Stimulated activated CD8-positive, alpha-beta memory T cell treated with anti-CD3 and anti-CD28 coated beads, Interleukin-4, amount 100 ng/mL, for 4 hours (primary cell): ENCODE measurements at places on chromosomes 3 and 15.
A peak's percentile ranks its signal among the peaks of the same experiment; 100 is the strongest.

GRCh38 chr15:45429941-45430792 is 51.8 kb upstream of the GATM start:
- DNase-seq = peak; percentile 57

DNA sequence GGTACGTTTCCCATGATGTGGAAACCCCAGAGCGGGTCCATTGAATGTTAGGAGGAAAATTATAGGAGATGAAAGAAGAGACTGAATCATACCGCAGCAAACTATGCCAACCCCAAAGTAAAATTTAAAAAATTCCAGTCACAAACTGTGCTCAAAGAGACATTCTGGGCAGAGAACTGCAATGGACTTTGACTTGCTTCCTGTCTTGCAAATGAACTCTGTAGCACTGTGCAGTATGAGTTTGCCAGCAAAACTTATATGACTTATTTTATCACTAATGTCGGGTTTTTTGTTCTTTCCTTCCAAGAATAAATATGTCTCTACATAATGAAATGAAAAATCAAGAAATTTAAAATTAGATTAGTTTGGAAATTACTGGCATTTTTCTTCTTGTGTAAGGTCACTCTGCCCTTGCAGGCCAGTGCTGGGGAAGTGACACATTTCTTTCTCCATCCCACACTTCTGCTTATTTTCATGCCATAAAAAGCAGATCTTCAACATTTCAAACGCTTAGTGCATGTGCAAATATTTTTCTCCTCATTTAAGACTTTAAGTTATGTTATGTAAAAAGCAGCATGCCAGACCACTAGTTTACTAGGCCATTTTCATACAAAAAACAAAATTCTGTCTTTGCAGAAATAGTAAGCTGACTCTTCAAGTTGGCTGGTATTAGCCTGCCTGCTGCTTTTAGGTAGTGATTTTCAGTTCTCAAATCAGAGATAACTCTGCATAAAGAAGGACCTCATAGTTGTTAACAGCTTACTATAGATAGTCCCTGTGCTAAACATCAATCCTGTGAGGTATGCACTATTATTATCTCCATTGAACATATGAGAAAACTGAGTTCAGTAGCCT is 32.2 kb upstream of the SSR3 start:
- DNase-seq = no peak

- DNase-seq = no peak
These were observed 1.6 kb downstream of the STRA6 start for GRCh38 chr15:74200871-74201419.

DNA sequence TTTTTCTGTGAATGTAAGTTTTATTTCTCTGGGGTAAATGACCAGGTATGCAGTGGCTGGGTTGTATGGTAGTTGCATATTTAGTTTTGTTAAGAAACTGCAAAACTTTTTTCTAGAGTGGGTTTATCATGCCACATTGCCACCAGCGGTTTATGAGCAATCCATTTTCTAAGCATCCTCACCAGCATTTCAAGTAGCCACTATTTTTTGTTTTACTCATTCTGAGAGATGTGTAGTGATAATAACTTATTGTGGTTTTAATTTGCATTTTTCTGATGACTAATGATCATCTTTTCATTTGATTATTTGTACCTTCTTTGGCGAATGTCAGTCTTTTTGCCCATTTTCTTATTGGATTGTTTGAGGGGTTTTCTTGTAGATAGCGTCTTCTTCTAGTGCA is 56.2 kb downstream of the SPRED1 start:
- no peak for DNase-seq

DNA sequence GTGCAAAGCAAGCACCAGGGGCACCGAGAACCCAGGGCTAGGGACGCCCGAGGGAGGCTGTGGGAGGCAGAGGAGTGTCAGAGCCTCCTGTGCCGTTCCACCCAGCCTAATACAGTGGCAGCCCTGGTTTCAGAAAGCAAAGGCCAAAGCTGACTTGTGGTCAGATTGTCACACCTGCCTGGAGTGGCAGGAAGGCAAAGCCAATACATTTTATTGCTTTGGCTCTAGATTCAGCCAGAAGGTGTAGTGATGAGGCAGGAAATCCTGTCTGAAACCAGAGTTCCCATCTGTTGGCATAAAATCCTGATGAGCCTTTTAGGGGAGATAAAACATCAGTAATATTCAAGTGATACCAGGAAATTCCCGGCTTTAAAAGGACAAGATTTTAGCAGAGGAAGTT is 168.3 kb downstream of the SLCO3A1 start:
- DNase-seq = no peak

GRCh38 chr3:188227442-188227841 is 73.5 kb downstream of the LPP start:
- no peak for DNase-seq
